T-helper 17 cell (primary cell): ENCODE measurements at places on chromosomes 5 and 9.

GRCh38 chr5:30849931-30850710 is 343.4 kb upstream of the CDH6 start:
- no peak for DNase-seq

DNA sequence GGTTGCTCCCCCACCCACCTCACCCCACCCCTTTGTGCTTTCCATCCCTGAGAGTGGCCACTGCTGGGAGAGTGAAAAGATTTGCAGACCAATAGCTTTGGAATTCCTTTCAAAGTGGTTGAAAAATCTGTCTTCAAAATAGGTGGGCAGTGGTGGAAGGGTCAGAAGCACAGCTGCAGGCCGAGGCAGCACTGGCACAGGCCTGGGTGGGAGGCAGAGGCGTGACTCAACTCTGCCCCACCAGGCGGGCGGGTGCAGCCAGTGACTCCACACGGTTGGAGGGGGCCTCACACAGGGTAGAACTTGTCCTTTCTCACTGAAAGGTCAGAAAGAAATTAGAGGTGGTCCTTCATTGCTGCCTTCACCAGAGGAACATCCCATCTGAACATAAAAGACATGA is 214.9 kb upstream of the TBCA start:
- no peak for DNase-seq

GRCh38 chr9:133725886-133726285 is 12.3 kb downstream of the SARDH start:
- DNase-seq = no peak

- DNase-seq = no peak
Measured at GRCh38 chr5:5822729-5823257, 400.3 kb downstream of the ICE1 start.

DNA sequence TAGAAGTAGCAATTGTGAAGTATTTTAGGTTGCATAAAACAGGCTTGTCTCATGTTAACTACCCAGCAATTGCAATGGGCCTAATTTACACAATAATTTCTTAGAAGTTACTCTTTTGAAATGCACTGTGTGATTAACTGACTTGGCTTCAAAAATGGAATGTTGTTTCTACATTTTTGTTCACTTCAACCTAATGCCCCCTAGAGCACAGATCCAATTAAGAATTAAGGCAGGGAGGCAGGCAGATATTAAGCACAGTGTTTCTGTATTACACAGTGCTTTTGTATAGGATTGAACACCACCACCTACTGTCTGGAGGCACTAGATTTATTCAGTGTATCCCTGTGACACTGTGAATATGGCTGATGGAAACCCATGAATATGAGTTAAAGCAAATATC is 302.1 kb downstream of the FBXL17 start:
- DNase-seq = no peak

DNA sequence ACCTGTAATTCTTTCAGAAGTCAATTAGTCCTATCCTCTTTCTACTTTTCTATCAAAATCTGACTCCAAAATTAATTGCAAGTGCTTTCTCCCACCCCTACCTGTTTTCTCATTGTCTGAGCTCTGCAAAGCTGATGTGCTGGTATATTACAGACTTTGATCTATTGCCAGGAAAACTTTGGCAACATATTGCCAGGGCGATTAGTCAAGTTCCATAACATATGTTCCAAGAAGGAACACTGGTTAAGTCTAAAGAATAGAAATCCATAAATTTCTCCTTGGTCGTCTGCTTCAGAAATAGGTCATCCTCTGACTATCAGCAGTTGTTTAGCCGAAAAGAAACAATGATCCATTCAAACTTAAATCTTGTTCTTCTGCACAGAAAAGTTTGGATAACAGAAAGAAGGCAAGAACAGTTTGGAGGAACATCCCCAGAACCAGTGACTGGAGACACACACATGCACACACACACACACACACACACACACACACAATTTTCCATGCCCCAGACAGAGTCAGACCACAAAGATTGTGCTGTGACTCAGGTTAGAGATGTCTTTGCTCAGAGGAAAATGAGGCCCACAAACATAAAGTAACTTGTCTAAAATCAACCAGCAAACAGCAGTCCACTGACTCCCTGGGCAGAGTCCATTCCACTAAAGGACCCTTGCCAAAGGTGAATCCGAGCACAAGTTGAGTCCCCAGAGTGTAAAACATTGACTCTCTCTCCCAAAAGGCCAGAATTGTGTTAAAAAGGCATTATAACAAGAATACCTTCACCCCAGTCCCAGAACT is 202.1 kb downstream of the DEPDC1B start:
- DNase-seq = no peak

DNA sequence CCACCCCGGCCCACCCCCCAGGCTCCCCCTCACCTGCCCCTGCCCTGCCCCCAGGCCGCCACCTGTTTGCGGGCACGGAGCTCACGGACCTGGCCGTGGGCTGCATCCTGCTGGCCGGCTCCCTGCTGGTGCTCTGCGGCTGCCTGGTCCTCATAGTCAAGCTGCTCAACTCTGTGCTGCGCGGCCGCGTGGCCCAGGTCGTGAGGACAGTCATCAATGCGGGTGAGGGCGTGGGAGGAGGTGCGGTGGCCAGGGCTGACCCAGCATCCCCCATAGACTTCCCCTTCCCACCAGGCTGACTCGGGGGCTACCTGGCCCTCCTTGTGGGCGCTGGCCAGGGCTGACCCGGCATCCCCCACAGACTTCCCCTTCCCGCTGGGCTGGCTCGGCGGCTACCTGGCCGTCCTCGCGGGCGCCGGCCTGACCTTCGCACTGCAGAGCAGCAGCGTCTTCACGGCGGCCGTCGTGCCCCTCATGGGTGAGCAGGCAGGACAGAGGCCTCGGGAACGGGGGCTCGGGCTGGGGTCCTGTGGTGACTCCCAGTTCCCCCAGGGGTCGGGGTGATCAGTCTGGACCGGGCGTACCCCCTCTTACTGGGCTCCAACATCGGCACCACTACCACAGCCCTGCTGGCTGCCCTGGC is 3.5 kb downstream of the SLC34A3 start:
- DNase-seq = no peak

DNA sequence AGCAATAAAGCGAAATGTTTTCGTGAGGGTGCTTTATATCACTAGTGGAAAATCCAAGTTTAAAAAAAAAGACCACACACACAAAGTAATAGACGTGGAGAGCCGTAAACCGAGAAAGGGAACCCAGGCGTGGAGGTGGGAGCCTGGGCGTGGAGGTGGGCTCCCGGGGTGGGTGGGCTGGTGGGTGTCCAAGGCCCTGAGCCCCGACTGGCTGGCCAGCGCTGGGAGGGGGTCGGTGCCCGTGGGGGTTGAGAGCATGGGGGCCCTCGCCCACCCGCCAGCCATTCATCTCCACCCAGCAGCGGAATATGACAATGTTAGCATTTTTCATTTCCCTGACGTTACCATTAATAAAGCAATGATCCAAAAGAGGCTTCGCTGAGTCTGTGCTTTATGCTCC is 135.0 kb downstream of the MVB12B start:
- no peak for DNase-seq

GRCh38 chr5:50623666-50624065 is 42.8 kb upstream of the PARP8 start:
- no peak for DNase-seq

DNA sequence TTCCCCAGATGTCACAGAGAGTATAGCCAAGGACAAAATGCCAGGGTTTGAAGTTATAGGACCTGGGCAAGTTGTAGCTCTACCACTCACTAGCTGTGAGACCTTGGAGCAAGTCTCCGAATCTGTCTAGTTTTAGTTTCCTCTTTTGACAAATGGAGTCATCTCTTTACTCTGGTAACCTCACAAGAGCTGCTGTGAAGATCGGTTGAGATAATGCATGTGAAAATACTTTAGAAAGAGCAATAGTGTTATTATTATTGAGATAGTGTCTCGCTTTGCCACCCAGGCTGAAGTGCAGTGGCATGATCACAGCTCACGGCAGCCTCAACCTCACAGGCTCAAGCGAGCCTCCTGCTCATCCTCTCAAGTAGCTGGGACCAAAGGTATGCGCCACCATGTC is 117.9 kb upstream of the NR5A1 start:
- no peak for DNase-seq

DNA sequence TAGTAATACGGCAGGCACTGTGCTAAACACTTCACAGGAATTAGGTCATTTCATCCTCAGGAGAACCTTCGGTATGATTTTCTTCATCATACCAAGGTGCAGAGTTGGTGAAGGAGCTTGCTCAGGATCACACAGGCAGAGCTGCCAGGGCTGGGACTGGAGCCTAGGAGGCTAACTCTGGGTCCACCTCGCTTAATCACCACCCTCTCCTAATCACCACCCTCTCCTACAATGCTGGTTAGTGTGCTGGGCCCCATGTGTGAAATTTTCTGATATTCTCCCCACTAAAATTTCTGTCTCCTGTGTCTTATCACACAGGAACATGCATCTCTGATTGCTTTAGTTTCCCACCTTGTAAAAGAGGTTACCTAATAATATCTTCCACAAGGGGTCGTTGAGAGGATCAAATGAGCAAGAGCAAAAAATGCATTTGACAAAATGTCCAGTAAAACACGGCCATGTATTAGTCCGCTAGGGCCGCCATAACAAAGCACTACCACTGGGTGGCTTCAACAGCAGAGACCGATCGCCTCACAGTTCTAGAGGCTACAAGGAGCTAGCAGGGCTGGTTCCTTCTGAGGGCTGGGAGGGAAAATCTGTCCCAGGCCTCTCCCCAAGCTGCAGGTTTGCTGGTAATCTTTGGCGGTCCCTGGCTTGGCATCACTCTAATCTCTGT is 128.2 kb upstream of the NFIB start:
- no peak for DNase-seq

GRCh38 chr9:107144475-107144874 is 138.6 kb upstream of the RAD23B start:
- no peak for DNase-seq

GRCh38 chr9:33449715-33450114 is 2.3 kb upstream of the AQP3 start:
- no peak for DNase-seq

GRCh38 chr5:168093200-168093910 is 198.1 kb upstream of the WWC1 start:
- no peak for DNase-seq

GRCh38 chr5:17679597-17680203 is 45.4 kb downstream of the TAF11L14 start:
- no peak for DNase-seq

DNA sequence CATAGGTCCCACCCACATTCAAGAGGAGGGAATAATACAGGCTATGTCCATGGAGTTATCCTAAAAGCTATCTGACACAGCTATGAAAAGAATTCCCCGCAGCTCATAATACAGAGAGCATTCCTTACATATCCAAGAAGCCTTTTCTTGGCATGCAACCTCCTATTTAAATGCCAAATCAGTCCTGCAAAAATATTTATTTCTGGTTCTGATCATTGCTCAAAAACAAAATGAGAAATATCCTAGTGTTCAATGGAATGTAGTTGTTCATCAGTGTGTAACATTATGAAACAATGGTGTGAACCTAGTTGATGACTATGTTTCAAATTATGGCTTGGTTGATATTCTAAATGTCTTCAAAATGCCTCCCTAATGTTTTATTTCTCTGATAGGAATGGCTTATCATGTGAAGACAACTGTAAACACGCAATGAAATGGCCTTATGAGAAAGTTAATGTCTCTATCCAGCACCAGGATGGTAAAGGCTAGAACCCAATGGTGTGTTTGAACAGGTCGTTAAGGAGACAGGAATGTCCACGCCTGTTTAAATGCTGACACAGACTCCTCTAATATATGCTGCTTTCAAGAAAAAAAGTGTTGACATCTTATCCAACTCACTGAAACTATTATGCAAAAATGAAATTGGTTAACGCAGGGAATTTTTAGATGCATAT is 126.7 kb upstream of the CDH6 start:
- DNase-seq = no peak

- DNase-seq = no peak
Measured at GRCh38 chr9:105637787-105638395, 24.4 kb upstream of the TAL2 start.

- no peak for DNase-seq
Measured at GRCh38 chr9:123631862-123632261, 275.9 kb downstream of the CRB2 start.

GRCh38 chr5:73321757-73322436 is 126.7 kb downstream of the FOXD1 start:
- no peak for DNase-seq

DNA sequence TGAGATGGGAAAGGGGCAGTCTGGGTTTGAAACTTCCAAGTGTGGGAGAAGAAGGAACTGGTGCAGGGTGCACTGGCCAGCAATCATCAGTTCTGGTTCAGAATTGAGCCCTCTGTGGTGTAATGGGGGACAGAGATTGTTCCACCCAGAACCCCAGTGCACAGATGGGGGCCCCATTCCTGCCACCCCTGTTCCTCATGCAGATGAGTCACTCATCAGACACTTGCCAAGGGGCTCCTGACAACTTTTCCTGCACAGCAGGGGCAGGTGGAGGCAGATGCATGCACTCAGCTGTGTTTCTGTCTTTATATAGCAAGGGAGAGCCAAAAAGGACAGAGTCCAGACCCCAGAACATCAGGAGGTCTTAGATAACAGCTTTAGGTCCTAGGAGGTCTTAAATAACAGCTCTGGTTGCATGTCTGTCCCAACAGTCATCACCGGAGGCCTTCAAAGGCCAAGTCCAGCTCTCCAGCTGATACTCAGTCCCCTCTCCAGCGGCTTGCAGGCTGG is 252.9 kb downstream of the HSPA4 start:
- no peak for DNase-seq

GRCh38 chr9:137682428-137683105 is 63.8 kb downstream of the EHMT1 start:
- DNase-seq = no peak

GRCh38 chr5:34030048-34030447 is 13.0 kb downstream of the C1QTNF3 start:
- no peak for DNase-seq

DNA sequence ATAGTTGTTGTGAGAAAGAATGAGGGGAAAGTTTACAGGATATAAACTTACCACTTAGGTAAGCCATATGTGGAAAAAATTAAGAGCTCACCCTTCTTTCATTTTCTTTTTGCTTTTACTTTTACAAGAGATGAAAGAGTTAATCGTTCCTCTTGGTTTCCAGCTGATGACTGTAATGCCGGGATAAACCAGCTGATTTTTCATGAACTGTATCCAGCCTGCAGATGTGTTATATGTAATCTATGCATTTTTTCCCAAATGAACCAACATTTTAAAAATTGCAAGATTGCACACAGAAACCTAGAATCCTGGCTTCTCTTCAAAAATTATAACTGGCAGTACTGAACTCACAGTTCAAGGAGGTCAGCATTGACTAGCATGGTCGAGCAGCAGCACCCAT is 185.9 kb downstream of the GRIA1 start:
- no peak for DNase-seq

- DNase-seq = no peak
Measured at GRCh38 chr5:54553659-54554207, 36.2 kb downstream of the SNX18 start.

- DNase-seq = no peak
Measured at GRCh38 chr9:27176971-27177370, 67.9 kb downstream of the TEK start.
